ENCODE measurements at places on chromosomes 2 and 18.

- DNase-seq, result no peak
Observed at GRCh38 chr2:138615257-138615656, 113.7 kb downstream of the SPOPL start.

GRCh38 chr2:69848186-69848790 lies 18.8 kb downstream of the GMCL1 start:
- DNase-seq, result no peak

DNA sequence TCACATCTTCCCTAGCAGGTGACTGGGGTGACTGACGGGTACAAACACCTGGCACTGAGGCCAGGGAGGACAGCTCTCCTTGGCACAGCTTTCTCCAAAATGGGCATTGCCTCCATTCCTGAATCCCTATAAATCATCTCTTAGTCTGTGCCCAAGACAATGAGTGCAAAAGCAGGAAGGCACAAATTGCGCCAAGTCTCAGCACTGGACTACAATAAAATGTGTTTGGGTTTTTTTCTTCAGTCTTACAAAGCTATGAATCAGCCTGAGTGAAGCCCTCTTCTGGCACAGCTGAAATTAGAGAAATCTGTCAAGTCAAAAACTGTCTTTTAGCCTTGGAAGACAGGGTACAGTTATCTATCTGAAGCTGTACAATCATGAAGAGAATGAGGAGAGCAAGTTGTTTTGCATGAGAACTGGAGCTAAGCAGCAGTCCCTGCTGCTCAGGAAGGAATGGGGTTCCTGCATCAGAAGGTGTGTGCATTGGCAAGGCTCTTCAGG lies 90.8 kb downstream of the EPB41L3 start:
- DNase-seq, result no peak

DNA sequence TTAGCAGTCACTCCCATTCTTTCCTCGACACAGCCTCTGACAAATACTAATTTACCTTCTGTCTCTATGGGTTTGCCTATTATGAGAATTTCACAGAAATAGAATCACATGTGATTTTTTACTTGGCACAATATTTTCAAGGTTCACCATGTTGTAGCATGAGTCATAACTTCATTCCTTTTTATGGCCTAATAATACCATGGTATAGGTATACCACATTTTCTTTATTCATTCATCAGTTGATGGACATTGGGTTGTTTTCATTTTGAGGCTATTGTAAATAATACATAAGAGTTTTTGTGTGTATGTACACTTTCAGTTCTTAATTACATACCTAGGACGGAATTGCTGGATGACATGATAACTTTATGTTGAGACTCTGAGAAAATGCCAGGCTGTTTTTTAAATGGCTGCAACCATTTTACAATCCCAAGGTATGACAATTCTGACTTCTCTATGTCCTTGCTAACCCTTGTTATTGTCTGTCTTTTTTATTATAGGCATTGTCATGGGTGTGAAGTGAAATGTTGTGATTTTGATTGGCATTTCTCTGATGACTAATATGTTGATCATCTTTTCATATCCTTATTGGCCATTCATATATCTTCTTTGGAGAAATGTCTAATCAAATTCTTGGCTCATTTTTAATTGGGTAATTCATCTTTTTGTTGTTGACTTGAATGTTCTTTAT lies 87.9 kb downstream of the IRS1 start:
- DNase-seq, result no peak

DNA sequence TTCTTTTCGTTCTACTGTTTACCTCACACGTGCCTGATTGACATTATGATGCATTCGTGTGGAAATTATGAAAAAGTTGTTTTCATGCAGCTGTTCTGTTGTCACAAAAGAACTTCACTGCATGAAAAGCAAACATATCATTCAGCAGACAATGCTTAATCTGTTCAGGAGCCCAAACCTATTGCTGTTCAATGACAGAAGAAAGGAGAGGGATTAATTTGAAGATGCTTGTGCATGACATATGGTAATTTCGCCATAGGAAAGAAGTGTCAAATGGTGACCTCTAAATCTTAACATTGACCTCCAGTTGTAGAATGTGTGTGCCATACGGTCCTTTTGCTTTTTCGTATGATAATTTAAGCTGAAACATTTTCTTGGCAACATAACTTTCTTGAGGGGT lies 124.5 kb downstream of the WDR7 start:
- no peak for DNase-seq

DNA sequence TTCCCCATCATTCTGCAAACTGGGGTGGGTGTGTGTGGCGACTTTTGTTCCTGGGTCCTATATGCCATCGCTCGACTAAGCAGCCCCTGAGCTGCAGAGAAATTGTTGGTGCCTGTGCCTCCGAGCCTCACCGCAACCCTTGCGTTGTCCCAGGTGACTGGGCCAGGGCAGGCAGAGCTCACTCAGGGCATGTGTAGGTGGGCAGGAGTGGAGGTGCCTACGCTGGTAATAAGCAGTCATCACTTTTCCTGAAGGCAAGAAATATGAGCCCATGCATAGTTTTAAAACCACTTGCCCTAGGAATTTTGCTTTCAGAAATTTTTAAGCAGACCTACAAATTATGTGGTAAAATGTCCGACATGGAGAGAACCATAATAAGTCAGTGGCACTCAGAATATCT lies 197.8 kb downstream of the SMAD7 start:
- DNase-seq, result no peak

DNA sequence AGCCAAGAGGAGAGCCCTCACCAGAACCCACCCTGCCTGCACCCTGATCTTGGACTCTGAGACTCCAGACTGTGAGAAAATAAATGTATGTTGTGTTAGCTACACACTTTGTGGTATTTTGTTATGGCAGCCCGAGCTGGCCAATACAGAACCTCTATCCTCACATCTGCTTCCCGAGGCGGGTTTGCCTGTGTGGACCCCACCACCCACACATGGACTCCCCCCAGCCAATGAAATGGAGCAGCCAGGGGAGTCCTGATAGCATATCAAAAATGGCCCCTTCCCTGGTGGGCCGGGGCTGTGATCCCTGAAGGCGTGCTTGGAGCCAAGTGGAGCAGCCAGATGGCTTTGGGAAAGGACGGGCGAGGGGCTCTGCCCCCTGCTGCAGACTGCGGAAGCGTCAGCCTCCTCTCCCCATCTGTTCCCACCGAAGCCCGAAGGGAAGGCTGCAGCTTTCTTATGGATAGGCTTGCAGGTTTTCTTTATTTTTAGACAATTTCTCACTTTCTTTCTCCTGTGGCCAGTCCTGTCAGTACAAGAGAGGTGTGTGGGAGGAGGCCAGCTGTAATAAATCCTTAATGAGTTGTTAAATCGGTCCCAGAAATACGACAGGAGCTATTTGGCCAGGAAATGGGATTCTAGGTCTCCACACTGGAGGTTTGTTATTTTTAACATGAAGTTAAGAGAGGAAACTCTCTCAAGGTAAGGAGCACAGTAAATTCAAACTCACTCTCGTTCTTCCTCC lies 34.4 kb downstream of the TEX51 start:
- DNase-seq, result no peak
